ENCODE measurements at places on chromosomes 6 and 20.
A peak's percentile ranks its signal among the peaks of the same experiment; 100 is the strongest.

GRCh38 chr6:2784061-2784460 lies 18.9 kb downstream of the WRNIP1 start:
- no peak for DNase-seq

DNA sequence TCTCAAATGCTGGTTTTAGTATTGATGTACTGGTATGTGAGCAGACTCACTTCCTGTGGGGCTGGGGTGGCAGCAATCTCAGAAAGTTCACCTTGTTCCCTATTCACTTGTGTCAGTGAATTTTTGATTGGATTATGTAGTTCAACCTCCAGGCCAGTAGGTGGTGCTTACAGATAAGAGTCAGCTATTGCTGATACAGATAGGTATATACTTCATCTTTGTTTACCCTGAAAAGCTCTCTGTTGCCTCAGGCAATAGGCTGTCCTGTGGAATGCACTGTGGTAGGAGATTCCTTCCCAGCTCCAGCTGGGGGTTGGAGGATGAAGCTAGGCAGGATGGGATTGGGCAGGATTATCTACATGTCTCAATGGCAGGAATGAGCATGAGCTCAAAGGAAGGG lies 851.2 kb upstream of the EYS start:
- no peak for DNase-seq

- no peak for DNase-seq
Observed at GRCh38 chr20:61559706-61560315, 307.8 kb downstream of the CDH4 start.

DNA sequence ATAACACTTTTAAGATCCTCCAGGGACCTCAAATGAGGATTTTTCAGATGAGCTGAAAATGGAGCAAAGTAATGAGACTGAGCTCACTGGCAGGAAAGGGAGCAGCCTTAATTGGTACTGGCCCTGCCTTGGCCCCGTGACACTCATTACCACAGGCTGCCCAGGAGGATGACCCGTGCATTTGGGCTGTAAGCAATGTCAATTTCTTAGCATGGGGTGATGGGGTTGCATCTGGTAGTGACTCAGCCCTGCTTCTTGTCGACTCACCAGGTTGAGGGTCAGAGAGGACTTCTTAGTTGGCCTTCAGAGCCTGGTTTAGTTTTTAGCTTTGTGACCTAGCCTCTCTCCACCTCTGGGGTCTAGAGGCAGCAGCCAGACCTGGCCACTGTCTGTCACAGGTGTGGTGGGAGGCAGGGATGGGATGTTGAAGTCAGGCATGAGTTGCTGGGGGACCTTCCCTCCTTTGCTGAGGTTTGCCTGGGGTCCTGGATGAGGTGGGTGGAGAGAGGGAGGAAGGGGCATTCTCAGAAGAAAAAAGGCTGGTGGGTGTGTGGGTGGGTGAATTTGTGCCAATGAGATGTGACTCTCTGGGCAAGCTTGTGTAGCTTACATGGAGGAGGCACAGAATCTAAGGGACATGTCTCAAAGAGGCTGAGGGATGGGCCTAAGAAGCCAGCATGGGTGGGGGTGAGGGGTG lies 25.9 kb upstream of the EPB41L1 start:
- peak; percentile 89 for DNase-seq

DNA sequence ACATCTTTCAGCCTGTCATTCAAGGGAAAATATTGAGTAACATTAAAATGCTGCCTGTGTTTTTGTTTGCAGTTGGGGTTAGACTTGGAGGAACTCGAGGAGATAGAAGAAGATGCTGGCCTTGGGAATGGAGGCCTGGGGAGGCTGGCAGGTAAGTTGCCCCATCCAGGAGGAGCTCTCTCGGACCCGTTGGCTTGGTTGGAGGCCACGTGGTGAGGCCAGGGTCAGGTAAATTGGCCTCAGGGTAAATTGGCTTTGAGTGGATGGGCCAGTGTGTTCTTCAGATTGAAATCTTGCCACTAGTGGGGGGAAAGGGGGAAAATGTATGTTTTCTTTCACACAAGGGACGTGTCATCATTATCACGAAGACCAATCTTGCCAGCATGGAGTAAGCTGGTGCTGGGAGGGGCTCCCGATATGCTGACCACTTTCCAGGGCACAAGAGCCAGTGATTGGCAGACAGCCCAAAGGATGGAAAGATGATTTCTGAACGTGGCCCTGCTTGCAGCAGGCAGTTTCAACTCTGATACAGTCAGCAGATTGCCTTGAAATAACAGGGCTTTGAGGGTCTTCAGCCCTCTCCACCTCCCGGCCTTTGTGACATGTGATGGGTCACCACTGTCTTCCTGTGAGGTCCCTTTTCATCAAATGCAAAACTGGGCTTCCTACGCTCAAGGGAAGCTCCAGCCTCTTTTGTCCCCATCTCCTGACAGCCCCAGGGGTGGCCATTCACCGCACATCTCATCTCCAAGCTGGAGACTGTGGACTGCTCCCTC lies 21.4 kb downstream of the PYGB start:
- no peak for DNase-seq

GRCh38 chr6:34248198-34248726 lies 544 bp downstream of the SMIM29 start:
- DNase-seq: no peak

GRCh38 chr20:4688305-4688704 lies 33.4 kb upstream of the PRND start:
- no peak for DNase-seq

DNA sequence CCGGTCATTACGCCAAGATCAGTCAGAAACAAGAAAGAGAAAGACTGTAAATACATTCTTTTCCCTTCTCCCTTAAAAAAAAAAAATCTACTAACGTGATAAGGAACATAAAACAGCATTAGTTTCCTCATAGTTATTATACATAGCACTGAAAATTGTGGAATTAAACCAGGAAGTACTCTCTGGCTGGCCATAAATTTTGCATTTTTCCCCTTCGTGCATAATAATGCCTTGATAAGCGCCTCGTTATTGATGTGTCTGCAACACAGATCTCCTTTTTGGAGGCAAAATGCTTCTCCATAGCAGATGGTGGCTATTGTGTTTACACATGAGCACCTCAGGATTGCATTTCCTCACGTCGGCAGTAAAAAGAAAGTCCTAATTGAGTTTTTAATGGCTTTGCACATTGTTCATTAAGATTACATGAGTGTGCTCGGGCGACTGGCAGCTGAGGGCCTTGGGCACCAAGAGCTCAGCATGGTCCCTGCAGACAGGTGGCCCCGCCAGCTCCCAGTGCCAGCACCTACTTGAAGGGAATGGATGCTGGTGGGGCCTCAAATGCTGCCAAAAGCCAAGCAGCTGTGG lies 394.5 kb downstream of the PTPRT start:
- DNase-seq: no peak

- DNase-seq: no peak
Observed at GRCh38 chr6:119627908-119628669, 278.5 kb upstream of the MAN1A1 start.

GRCh38 chr6:46254331-46254730 lies 83.6 kb upstream of the ENPP5 start:
- DNase-seq: no peak

GRCh38 chr20:46139908-46140482 lies 21.9 kb downstream of the CD40 start:
- DNase-seq: no peak

GRCh38 chr6:26554697-26555504 lies 16.7 kb downstream of the HMGN4 start:
- DNase-seq: no peak

GRCh38 chr20:41087777-41088176 lies 49.6 kb upstream of the PLCG1 start:
- no peak for DNase-seq

DNA sequence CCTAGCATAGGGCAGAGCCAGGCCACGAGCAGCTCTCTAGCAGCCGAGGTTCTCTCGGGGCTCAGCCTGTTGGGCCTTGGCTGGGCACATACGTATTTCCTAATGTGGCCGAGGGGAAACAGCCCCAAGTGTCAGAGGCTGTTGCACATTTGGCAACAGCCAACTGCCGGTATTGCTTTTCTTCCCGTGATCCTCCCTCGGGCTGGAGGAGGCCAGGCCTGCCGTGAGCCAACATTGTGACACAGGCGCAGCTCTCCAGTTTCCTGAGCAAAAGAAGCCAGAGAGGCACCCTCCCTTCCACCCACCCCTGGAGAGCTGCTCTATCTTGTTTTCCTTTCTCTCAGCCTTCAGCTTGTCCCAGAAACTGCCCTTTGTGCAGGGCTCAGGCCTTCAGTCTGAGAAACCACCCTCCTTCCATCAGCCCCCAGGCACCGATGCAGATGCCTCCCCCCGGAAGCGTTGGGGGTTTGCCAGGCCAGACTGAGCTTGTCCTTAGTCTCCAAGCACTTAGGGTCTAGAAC lies 5.1 kb upstream of the BPI start:
- DNase-seq: no peak

GRCh38 chr6:69392745-69393144 lies 404.1 kb downstream of the LMBRD1 start:
- no peak for DNase-seq

- no peak for DNase-seq
Observed at GRCh38 chr6:23137611-23138010, 568.2 kb downstream of the HDGFL1 start.

DNA sequence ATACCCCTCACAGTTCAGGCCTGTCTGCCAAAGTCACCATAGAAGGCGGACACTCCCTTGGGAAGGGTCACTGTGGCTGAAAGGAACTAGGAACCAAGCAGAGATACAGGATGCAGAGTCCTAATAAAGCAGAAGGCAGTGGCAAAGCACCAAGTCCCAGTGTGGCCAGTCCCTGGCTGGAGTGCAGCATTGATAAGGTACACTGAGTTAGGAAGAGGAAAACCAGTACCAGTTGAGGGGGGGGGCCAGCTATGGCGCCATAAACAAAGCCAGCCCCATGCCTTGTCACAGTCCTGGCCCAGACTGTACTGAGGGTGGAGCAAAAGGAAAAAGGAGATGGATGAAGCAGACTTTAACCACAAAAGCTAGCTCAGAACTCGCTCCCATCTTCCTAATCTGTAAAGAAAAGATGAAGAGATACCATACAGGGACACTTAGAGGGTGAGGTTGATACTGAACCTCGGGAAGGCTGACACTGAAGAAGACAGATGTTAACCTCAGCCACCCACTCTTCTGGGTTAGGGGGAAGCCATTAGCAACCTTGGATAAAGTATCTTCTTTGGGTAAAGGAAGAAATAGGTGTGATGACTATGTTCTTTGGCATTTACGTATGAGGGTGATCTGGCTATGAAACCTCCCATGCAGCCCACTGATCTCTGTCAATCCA lies 7.8 kb downstream of the ABHD12 start:
- no peak for DNase-seq

DNA sequence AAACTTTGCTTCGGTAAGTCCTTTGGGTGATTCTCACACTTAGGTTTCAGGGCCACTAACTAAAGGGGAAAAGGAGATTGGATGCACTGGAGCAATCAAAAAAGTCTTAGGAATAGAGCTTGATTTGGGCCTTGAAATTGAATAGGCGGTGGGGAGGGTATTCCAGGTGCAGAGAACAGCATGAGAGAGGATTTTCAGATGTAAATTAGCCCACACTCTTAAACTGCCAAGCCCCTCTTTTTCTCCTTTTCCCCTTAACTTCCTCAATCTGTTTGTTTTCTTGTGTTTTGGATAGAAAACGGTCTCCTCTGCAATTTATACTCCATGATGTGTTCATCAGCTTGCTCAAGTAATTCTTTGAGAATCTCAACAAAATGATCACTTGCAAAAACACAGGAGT lies 62.1 kb upstream of the RIPOR2 start:
- no peak for DNase-seq

DNA sequence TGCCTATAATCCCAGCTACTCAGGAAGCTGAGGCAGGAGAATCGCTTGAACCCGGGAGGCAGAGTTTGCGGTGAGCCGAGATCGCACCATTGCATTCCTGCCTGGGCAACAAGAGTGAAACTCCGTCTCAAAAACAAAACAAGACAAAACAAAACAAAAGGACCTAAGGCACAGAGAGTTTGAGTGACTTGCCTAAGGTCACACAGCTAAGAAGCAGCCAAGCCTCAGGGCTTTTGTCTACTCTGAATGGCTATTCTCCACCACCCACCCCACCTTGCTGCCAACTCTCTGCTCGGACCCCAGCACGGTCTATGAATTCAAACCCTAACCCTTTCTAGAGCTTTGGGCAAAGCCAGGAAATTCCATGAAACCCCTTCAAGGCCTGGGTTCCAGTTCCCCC lies 19.1 kb upstream of the TTPAL start:
- DNase-seq: no peak

GRCh38 chr20:13017235-13017634 lies 8.5 kb downstream of the SPTLC3 start:
- DNase-seq: no peak

GRCh38 chr6:156866220-156867015 lies 89.2 kb downstream of the ARID1B start:
- DNase-seq: no peak

DNA sequence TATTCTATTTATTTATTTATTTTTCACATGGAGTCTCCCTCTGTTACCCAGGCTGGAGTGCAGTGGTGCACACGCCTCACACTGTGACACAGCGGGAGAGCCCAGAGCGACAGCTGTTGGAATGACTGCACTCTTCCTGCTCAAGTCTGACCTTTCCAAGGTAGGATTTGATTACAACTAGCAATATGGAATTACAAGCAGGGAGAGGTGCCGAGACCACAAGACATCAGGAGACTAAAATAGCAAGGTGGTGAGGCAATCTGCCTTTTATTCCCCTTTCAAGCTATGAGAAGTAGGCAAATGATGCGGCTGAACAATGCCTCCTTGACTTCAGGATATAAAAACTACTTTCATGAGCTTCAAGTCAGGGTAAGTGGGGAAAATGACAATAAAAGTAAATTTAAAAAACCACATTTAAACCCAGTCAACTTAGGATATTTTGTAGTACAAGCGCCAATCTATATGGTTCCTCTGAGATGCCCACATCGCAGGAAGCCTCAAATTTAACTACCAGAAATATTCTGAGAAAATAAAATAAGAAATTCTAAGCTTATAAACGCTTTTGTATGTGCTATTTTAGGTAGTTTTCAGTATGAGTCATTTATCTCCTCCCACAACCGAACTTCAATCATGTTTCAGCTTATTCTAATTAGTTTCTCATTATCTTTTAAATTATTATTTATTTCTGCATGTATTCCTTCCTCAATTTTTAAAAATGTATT lies 146.9 kb upstream of the SGK1 start:
- no peak for DNase-seq

GRCh38 chr6:22643780-22644179 lies 74.4 kb downstream of the HDGFL1 start:
- DNase-seq: no peak

- no peak for DNase-seq
Observed at GRCh38 chr6:169145496-169145895, 108.2 kb downstream of the THBS2 start.

GRCh38 chr6:144896289-144896688 lies 611.2 kb downstream of the UTRN start:
- DNase-seq: no peak

GRCh38 chr6:47792216-47792733 lies 10.4 kb downstream of the OPN5 start:
- no peak for DNase-seq

GRCh38 chr6:163667372-163668060 lies 253.0 kb downstream of the QKI start:
- DNase-seq: no peak

DNA sequence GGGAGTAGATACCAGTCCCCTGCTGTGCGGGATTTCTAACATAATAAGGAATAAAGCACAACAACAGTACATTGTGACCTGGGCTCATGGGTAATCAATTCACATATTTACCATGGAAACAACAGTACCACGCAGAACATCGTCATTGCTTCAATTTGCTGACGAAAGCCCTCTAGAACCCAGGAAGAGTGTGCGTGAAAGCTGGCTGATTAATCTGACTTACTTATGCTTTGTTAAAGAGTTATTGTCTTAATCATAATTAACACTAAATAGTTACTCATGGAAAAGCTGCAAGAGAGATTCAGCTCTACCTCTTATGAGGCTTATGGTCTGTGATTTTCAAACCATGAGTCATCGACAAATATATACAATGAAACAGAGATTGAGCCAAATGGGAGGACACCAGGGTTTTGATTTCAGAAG lies 644.3 kb upstream of the AGPAT4 start:
- DNase-seq: no peak

Measured in GOT3 (cell line).